Sigmoid colon (tissue), 7 donors: ENCODE measurements at places on chromosomes 4 and X. TPM values are rescaled to one million over a fixed set of nuclear protein-coding genes. Genes with fewer than 3 reads are reported as not detected.

DNA sequence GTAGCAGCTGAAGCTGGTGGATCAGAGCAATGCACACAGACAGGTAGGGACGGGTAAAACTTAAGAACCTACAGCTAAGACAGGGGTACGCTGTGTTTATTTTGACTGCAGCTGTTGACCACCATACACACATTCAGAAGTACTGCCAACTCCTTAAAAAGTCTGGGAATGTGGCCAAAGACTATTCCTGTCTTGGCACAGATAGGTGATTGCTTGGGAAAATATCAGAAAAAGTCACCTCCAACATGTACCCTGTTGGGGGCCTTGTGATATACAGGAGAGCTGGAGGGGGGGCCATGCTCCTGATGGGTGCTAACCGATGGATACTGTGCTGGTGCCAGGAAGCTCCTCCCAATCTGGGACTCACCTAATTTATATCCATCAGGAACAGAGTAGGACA lies 121.2 kb downstream of the VCX2 start:
- DNase-seq = no peak

- no peak for DNase-seq
These were observed 69.8 kb downstream of the SHROOM3 start for GRCh38 chr4:76504613-76505465.

DNA sequence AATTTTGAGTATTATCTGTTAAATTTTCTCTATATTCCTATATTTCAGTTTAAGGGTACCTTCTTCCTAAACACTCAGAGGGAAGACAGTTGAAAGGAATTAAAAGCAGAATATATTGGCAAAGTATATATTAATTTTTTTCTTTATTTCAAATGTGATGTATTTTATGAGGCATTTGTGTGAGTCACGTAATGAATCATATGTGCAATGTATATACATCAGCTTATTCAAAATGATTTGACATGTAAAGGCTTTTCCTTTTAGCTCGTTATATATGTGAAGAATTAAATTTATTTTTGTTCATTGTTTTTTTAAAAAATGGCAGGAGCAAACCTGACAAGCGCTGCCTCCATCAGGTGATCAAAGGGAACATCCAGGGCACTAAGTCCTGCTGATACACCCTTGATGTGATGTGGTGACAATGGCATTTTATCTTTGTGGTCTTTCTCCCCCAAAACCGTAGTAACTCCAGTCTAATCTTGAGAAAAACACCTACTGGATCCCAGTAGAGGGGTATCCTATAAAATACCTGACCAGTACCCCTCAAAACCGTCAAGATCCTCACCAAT lies 8.9 kb downstream of the WWC2 start:
- DNase-seq = no peak

DNA sequence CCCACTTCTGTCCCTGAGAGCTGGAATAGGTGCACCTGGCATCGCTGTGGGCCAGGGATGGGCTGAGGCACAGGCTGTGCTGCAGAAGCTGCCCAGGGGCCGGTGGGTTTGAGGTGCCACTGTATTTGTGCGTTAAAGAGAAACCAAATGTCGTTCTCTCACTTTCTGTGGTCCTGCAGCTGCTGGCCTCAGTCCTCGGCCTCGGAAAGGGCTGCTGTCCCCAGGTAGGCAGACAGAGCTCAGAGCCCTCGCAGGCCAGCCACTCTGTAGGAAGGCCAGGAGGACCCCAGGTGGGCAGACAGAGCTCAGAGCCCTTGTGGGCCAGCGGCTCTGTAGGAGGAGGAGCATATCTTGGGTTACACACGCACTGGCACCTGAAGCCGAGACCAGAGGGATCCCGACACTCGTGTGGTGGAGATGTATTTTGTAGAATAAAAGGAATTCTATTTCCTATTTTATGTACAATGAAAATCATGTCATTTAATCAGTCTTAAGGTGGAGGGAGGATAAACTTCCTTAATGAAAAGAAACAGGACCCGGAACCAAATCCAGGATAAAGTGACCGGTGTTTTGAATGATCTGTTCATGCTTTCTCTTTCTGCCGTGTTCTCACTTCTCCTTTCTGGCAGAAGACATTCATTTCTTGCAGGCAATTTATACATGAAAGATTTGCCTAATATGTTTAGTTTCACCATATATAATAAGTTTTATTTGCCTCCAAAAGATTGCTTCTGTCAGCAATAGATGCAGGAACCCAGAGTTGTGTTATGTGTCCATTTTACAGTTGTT lies 54.4 kb upstream of the HGFAC start:
- DNase-seq = peak; percentile 61

GRCh38 chr4:178602833-178603232 lies 1160.6 kb upstream of the AGA start:
- no peak for DNase-seq

DNA sequence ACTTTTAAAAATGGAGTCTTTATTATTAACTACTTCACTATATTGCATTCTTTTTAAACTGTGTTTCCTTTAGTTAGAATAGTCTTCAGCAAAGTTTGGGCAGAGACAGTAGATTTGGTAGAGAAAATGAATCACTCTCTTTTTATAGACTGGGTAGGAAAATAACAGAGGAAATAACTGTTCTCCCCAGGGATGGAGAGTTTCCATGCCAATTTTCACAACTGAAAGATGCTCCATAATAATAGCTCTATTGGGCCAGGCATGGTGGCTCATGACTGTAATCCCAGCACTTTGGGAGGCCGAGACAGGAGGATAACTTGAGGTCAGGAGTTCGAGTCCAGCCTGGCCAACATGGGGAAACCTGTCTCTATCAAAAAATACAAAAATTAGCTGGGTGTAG lies 13.1 kb downstream of the HSD17B13 start:
- no peak for DNase-seq

GLUD2 gene
- 0.46 TPM for polyA plus RNA-seq

NOA1 gene
- 15.0 TPM for polyA plus RNA-seq

IQCM gene
- polyA plus RNA-seq = 1.2 TPM

DDX53 gene
- polyA plus RNA-seq = not detected

EBP gene
- polyA plus RNA-seq = 65.4 TPM

HPF1 gene
- 20.8 TPM for polyA plus RNA-seq
